ENCODE measurements at places on chromosomes 1 and 21. TPM values are rescaled to one million over a fixed set of nuclear protein-coding genes. Genes with fewer than 3 reads are reported as not detected.

KMO gene
- 1.3 TPM for total RNA-seq

DNA sequence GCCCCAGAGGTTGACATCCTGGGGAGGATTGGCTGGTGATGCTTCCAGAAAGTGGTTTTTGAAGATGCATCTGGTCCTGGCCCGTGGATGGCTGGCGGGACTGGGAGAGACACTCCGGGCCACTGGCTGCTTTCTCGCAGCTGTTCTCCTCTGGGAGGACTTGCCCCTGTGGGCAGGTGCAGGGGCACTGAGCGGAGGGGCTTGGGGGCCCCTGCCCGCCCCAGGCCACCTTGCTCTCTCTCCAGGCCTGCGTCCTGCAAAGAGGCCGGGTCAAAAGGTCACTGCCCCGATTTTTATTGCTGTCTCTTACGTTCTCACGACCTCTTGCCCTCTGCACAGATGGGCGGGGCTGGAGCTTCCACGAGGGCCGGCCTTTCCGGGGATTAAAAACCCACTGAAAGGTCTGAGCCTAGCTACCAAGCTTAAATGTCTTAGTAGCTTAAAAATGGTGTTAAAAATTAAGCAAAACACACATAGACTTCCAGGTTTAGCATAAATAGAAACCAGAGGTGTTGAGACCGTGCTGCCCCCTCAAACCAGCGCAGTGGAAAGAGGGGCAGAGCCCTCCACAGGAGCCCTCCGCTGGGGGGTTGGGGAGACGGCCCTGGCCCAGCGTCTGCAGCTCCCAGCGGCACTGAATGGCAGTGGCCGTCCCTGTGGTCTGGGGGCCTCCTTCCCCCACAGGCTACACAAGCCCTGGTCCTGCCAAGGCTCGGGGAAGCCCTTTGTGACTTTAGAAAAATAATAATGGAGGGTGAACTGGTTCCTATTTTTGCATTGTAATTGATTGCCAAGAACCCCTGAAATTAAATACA is 43.9 kb downstream of the SKI start:
- no peak for DNase-seq

- DNase-seq, result no peak
Observed at GRCh38 chr1:157239936-157240335, 101.7 kb upstream of the ETV3 start.

DNA sequence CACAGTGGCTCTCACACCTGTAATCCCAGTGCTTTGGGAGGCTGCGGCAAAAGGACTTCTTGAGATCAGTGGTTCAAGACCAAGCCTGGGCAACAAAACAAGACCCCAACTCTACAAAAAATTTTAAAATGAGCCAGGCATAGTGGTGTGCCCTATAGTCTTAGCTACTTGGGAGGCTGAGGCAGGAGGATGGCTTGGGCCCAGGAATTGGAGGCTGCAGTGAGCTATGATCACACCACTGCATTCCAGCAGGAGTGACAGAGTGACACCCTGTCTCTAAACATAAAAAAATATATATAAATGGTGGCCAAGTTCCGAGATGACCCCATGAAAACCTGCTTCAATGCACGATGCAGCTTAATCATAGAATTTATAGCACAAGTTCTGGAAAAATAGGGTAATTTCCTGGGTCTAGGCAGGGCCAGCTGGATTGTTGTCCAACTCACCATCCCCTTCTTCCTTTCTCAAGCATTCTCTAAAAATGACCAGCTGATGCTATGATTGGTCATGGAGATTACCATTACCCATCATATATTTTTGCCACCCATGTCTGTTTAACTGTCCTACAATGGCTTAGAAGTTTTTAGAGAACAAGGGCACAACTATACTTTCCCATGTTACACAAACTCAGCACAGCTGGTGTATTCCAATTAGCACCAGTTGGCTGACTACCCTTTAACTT is 5.3 kb upstream of the GNPAT start:
- no peak for DNase-seq

DNA sequence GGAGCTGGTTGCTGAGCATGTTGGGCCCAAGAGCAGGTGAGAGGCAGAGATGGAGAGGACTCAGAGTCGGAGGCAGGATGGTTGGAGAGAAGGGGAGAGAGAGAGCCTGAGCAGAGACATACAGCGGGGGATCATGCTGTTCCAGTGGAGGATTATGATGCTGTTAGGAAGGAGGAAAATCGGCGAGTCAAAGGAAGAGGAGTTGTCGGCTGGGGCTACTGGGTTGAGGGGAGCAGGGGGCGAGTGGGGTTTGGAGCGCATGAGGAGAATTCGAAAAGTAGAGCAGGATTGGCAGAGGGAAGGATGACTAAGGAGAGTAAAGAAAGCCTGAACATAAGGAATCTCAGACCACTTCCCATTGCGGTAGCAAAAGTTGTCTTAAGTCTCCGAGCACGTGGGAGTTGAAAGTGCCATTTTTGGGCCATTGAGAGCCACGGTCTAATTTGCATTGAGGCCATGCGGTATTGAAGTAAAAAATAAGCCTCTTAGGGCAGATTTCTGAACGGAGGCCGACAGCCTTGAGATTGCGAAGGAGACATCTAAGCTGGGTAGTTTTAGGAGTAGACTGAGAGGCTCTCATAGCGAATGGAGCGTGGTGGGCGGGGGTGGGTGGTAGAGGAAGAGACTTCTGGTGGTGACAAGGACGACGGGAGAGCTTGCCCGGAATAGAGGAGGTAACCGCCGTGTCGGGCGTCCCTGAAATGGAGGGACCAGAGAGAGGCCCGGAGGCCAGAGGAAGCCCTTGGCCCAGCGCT is 140.4 kb upstream of the ETV3 start:
- DNase-seq, result no peak

DNA sequence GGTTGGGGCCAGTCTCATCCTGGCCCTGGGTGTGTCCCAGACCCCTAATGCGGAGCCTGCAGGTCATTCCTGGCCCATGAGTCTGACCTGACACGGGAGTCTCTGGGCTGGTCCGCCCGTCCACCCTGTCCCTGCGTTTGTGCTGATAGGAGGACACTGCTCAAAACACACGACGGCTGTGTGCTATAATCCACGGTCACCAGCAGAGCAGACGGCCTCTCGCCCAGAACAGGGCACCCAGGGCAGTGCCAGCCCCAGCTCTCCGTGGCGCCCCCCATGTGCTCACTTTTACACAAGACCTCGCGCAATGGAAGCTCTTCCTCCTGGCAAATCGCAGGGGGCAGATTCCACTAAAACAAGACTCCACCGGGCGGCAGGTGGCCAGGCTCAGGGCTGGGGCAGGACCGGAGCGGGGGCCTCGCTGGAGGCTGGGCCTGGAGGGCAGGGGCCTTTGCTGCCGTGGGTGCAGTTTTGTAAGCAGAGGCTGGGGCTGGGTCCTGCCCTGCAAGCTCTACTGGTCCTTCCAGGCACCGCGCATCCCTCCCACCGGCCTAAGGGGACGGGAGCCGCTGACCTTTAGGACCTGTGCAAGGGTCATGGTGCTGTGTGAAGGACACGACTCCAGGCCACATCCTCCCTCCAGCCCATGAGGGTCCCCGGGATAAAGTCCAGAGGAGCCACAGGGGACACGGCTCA is 10.6 kb upstream of the SLC19A1 start:
- no peak for DNase-seq

GRCh38 chr1:94416901-94417727 is 1.1 kb upstream of the ABCD3 start:
- peak; percentile 71 for DNase-seq

GRCh38 chr21:14308234-14308633 is 74.7 kb downstream of the HSPA13 start:
- DNase-seq, result no peak
